ENCODE measurements at places on chromosomes 7 and 10.

GRCh38 chr7:99393355-99394187 lies 14.8 kb downstream of the PDAP1 start:
- no peak for DNase-seq

DNA sequence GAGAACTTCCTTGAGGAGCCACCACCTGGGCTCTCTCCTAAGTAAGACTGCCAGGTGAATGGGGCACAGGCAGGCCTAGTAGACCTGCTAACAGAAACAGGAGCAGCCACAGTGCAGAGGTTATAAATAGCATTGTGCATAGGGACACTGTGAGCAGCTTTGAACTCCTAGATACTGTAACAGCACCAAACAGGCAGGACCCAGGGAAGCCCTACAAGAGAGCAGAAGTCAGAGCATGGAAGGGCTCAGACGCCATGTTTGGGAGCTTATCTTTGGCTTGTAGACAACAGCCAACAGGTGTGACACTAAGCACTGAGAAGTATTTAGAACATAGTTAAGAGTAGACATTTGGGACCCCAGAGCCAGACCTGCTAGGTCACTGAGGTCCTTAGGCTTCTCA lies 14.5 kb downstream of the XRCC2 start:
- DNase-seq = no peak

DNA sequence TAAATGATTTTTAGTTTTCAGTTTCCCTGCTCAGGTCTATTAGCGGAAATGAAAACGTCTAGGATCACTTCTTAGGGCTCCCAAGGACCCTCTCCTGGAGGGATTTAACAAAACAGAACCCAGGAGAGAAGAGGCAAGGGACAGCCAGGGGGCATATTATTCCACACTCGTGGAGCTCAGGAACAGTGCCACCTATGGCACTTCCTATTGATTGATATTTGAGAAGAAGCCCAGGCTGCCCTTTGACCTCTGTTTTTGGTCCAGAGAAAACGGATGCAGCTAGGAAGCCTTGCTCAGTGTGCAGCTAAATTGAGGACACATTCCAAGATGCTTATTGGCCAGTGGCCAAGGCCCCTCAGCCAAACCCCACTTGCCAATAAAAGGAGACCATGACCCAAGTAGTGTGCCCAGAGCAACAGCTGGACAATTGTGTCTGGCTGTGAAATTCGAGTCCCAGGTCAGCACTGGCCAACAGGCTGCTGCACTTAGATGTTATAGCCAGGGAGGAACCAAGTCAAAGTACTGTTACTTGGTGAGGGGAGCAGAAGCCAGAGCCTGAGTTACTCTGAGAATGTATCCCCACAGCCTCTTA lies 24.0 kb upstream of the GPNMB start:
- DNase-seq = no peak

- no peak for DNase-seq
Measured at GRCh38 chr7:122507591-122507990, 191.3 kb downstream of the RNF133 start.

- DNase-seq = no peak
Measured at GRCh38 chr10:12691596-12691995, 309.9 kb downstream of the CCDC3 start.

DNA sequence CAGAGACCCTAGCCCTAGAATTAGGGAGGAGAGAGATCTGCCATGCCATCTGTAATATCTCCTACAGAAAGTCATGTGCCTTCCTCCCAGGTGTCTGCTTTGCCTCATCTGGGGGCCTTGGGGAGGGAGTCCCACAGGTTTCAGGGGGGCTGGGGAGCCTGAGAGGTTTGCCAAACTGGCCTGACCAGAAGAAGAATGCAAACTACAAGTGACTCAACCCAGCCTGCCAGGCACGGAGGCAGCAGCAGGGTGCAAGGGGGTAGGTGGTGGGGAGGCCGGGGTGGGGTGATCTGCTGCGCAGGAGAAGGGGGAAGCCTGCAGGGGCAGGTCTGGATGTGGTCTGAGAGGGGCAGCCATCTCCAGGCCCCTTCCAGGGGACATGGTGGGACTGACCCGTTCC lies 9.6 kb upstream of the TRIM8 start:
- no peak for DNase-seq

- peak; percentile 70 for DNase-seq
Measured at GRCh38 chr10:102644646-102645387, 538 bp downstream of the TRIM8 start.

GRCh38 chr7:70923181-70923845 lies 208.6 kb upstream of the GALNT17 start:
- DNase-seq = no peak

GRCh38 chr10:16950656-16951601 lies 133.7 kb upstream of the RSU1 start:
- DNase-seq = no peak
